ENCODE measurements at places on chromosomes 4 and X.
A peak's percentile ranks its signal among the peaks of the same experiment; 100 is the strongest.

- H3K36me3 ChIP-seq = no peaks in the 10 kb centered on the region
- no peak overlapping the region for H3K4me3 ChIP-seq
- no peak overlapping the region for H3K27ac ChIP-seq
- DNase-seq = no peak
Measured at GRCh38 chr4:89573656-89574055, 263.3 kb downstream of the SNCA start.

- peaks cover 37% of the 10 kb centered on the region for H3K4me1 ChIP-seq
- peak overlapping the region; percentile 90 for H3K4me3 ChIP-seq
- H3K36me3 ChIP-seq = peaks cover 12% of the 10 kb centered on the region
- no peak for DNase-seq
- peak overlapping the region; percentile 94 for H3K27ac ChIP-seq
- H3K27me3 ChIP-seq = no peaks in the 10 kb centered on the region
Measured at GRCh38 chr4:82429728-82430192, 502 bp downstream of the HNRNPDL start.

- H3K27me3 ChIP-seq = peaks cover 15% of the 10 kb centered on the region
- no peak for DNase-seq
- H3K4me1 ChIP-seq = peaks cover 4% of the 10 kb centered on the region
- H3K27ac ChIP-seq = no peak overlapping the region
- no peaks in the 10 kb centered on the region for H3K36me3 ChIP-seq
Measured at GRCh38 chr4:118354913-118355312, 2.1 kb upstream of the PRSS12 start.

GRCh38 chr4:41505161-41505661 is 32.7 kb upstream of the LIMCH1 start:
- no peak overlapping the region for H3K4me3 ChIP-seq
- no peaks in the 10 kb centered on the region for H3K36me3 ChIP-seq
- no peaks in the 10 kb centered on the region for H3K27me3 ChIP-seq

GRCh38 chr4:187232196-187232595 is 508.5 kb upstream of the FAT1 start:
- no peaks in the 10 kb centered on the region for H3K4me1 ChIP-seq
- no peaks in the 10 kb centered on the region for H3K36me3 ChIP-seq
- DNase-seq = no peak

DNA sequence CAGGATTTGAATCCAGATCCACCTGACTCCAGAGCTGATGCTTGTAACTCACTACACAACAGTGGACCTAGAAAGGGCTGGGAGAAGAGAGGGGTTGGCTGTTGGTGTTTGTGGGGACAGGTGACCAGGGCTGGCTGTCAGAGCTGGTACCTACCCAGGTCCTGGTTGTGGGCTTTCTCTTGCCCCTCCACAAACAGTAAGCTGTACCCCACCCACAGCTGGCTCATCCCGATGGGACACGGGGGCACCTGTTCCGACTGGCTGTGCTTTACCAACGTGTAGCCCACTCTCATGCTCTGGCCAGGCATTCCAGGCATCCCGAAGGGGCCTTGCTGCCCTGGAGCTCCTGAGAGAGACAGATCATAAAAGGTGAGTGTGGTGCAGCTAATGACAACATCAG is 68.7 kb downstream of the ATG4A start:
- H3K27me3 ChIP-seq = no peaks in the 10 kb centered on the region
- no peak overlapping the region for H3K4me3 ChIP-seq

- H3K27ac ChIP-seq = no peak overlapping the region
- H3K4me1 ChIP-seq = no peaks in the 10 kb centered on the region
- no peaks in the 10 kb centered on the region for H3K27me3 ChIP-seq
- no peak overlapping the region for H3K4me3 ChIP-seq
Measured at GRCh38 chr4:162126729-162127128, 37.1 kb downstream of the FSTL5 start.

- H3K4me3 ChIP-seq = no peak overlapping the region
- peaks cover 70% of the 10 kb centered on the region for H3K36me3 ChIP-seq
- no peaks in the 10 kb centered on the region for H3K27me3 ChIP-seq
- DNase-seq = no peak
- H3K27ac ChIP-seq = no peak overlapping the region
Measured at GRCh38 chr4:3213661-3214250, 35.2 kb upstream of the MSANTD1 start.

- H3K36me3 ChIP-seq = no peaks in the 10 kb centered on the region
- H3K27ac ChIP-seq = no peak overlapping the region
- H3K4me1 ChIP-seq = no peaks in the 10 kb centered on the region
- DNase-seq = no peak
- H3K4me3 ChIP-seq = no peak overlapping the region
Measured at GRCh38 chrX:109936114-109936513, 66.8 kb upstream of the TMEM164 start.

GRCh38 chr4:147829401-147830101 is 97.7 kb downstream of the ARHGAP10 start:
- H3K4me1 ChIP-seq = peaks cover 98% of the 10 kb centered on the region
- H3K27ac ChIP-seq = peak overlapping the region; percentile 90
- no peak for DNase-seq
- H3K4me3 ChIP-seq = peak overlapping the region; percentile 17
- no peaks in the 10 kb centered on the region for H3K27me3 ChIP-seq
- no peaks in the 10 kb centered on the region for H3K36me3 ChIP-seq
